Uterine smooth muscle cell (primary cell): ENCODE measurements at places on chromosomes 16 and 17. TPM values are rescaled to one million over a fixed set of nuclear protein-coding genes. Genes with fewer than 3 reads are reported as not detected.

The HOXB9 gene
- not detected in 2 replicates for total RNA-seq

The CHAD gene
- not detected in 2 replicates for total RNA-seq

The CD300H gene
- total RNA-seq: not detected in 2 replicates

The C16orf96 gene
- total RNA-seq: not detected in 2 replicates

The STAC2 gene
- total RNA-seq: not detected in 2 replicates

The C16orf78 gene
- not detected in 2 replicates for total RNA-seq

The SSTR5 gene
- 0.12 TPM in 1 of 2 replicates, not detected in the other for total RNA-seq

The RNU2-1 gene
- not detected in 2 replicates for total RNA-seq

The MMP2 gene
- total RNA-seq: 657 and 1,958 TPM in 2 replicates

The TP53I13 gene
- total RNA-seq: 69.9 and 88.2 TPM in 2 replicates

The KIF2B gene
- not detected in 2 replicates for total RNA-seq

The AGRP gene
- not detected in 2 replicates for total RNA-seq

The CD300LB gene
- total RNA-seq: not detected in 2 replicates

The ACSM3 gene
- 0.77 and 1.00 TPM in 2 replicates for total RNA-seq

The CHST6 gene
- total RNA-seq: 0.22 and 1.00 TPM in 2 replicates

The KRTAP4-1 gene
- total RNA-seq: 0.11 TPM in 1 of 2 replicates, not detected in the other

The MATCAP1 gene
- total RNA-seq: 14.9 and 19.3 TPM in 2 replicates

The OR3A3 gene
- 0.33 TPM in 1 of 2 replicates, not detected in the other for total RNA-seq

The CACNG5 gene
- not detected in 2 replicates for total RNA-seq

The KLHL11 gene
- total RNA-seq: 34.4 and 35.9 TPM in 2 replicates

The ST6GALNAC2 gene
- total RNA-seq: 0.89 and 1.4 TPM in 2 replicates

The ALDH3A1 gene
- total RNA-seq: 0.50 TPM in 1 of 2 replicates, not detected in the other

The PARD6A gene
- total RNA-seq: 2.2 and 4.0 TPM in 2 replicates

The ZNF597 gene
- 1.7 and 2.0 TPM in 2 replicates for total RNA-seq

The TBC1D3H gene
- total RNA-seq: not detected in 2 replicates
